ENCODE measurements at places on chromosomes 16 and 17.

DNA sequence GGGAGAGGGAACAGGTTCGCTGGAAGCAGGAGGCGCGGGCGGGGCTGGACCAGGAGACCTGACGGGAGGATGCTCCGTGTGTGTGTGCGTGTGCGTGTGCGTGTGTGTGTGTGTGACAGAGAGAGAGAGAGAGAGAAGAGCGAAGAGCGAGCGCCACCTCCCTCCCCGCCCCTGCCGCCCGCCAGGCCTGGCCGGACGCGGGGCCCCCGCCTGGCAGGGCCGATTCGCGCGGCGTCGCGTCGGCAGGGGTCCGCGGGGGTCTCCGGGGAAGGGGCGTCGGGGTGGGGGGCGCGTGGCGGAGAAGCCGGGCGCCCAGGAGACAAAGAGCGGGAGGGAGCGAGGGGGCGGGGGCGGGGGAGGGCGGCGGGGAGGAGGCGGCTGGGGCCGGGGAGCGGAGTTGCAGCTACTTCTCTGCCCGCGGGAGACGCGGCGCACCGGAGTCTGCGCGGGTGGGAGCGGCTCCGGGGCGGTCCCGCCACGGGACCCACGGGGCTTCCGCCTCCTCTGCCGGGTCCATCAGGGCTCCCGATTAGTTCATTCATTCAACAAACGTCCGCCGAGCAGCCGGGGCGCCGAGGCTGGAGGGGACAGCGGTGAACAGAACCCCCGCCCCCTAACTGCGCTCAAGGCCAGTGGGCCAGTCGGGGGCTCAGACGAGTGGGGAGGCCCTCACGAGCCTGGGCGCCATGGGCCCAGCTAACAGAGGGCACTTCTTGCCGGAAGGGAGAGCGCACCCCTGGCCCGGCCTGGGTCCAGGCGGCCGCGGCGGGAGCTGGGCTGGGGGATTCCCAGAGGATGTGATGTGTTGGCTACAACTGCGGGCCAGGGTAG lies at the start of gene SAMD14:
Gene SAMD14 (minus strand): TSS at position 433 of the 831 bp plus-strand sequence. CDS start 5,201 bp downstream, outside the sequence.
- DNase-seq: no peak

DNA sequence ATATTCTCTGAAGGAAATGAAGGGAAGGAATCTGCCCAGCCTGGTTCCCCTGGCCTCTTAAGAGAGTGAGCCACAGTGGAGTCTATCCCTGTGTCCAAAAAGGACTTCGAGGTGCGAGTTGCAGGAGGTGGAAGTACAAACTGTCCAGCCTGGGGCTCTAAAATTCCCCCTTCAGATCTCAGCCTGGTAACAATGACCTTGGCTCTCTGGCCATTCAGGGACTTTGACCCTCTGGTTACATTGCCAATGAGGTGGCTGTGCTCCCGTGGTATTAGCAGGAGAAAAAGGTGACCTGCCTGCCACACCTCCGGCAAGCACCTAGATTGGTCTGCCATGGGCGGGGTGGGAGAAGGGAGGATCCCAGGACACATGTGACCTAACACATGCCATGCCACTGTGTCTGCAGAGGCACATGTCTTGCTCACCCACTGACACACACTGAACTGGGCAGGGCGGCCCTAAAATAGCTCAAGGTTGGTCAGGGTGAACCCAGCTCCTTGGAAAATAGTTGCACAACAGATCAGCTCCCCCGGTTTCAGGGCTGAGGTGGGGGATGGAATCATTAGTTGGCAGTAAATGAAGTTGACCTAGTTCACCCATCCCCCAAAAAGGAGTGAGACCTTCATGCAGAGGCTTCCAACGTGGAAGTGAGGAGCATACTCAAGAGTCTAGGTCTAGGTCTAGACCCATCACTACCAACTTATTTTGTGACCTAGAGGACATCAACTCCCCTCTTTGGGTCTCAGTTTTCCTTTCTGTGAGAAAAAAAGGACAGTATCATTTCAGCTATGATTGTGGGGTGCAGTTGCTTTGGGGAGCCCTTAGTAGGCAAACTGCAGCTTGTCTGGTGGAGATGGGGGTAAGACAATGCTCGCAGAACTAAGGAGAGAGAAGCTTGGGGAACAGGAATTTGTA lies 2.2 kb downstream of the NR1D1 start:
- DNase-seq: no peak

DNA sequence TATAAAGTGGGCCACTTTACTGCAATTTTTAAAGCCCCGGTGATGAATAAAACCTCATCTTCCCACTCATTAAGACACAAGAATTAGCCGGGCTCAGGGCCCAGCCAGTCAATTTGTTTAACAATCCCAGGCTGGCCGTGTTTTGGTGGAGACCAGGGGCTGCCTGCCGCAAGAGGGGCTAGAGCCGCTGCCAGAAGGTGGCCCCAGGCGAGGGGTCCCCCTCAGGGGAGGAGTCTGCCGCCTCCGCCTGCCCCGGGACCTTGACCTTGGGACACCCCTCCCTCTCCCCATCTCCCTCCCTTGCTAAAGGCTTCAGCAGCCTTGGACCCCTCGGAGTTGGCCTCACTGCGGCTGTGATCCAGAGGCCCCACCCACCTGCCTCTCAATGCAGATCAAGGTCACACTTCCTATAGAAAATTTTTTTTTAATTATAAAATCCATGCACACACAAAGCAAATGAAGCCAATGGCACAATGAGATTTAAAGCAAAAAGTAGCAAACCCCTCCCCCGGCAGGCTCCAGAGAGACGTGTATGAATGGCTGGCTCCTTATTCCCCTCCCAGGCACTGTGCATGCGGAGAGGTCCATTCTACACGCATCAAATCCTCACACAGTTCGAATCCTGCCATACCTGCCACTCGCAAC lies 23.0 kb upstream of the SLC38A10 start:
- DNase-seq: no peak

DNA sequence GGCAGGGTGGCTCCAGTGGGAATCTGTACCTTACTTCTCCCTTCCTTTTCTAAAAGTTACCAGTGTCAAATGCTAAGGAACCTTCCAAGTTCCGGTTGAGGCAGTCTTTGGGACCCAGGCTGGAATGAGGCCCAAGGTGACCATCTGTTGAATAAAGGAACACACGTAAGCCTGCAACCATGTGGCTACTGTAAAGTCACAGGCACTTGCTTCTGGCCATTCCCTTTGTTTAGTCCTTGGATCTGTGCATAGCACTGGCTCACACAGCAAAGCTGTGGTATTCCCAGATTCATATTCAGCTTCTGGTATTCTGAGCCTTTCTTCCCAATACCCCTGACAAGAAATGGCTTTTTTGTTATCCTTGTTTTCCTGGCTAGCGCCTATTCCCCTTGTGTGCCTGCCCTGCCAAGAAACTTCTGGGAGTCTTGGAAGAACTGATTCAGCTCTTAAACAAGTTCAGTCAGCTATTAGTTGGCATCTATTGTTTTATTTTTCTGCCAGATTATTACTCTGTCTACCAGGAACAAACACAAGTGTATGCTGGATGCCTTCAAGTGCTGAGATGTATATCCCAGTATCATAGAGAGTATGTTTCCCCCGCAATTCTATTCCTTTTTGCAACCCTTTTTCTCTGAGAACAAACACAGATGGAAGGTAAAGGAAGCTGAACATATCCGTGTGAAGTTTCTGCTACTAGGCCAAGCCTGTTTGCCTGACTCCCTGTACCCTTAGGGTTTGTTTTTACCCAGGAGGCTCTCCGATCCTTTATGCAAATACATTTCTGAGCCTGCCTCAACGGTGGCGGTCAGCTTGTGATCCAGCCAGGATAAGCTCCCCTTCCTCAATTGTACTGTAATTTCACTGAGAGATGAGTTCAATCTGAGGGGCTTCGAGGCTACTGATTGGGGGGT lies 13.2 kb downstream of the TMEM238L start:
- no peak for DNase-seq

- no peak for DNase-seq
These were observed 59.8 kb upstream of the FBXO47 start for GRCh38 chr17:39026980-39027451.

- DNase-seq: no peak
These were observed 43.8 kb upstream of the DHX40 start for GRCh38 chr17:59521465-59522126.

GRCh38 chr17:53932386-53932785 lies 109.7 kb downstream of the KIF2B start:
- DNase-seq: no peak

Data from NCI-H187 (cell line).